Hypothalamus (tissue), 51 donors: ENCODE measurements at places on chromosomes 11 and 22.

DNA sequence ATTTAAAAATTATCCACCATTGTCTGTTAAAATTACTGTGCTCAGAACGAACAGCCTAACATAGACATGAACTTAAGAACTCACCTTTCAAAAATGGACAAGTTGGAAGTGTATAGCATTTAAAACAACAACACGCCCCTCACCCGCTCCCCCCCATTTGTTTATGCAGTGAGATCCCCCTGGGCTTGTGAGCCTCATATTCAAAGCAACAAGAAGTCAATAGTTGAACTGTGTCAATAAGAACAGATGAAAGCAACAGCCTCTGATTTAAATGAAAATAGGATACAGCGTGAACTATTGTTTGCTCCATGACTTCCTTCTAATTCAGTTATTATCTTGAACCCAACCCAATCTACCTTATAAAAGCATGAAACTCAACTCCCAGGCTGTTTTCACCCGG lies 314.2 kb downstream of the BLID start:
- DNase-seq = no peak

DNA sequence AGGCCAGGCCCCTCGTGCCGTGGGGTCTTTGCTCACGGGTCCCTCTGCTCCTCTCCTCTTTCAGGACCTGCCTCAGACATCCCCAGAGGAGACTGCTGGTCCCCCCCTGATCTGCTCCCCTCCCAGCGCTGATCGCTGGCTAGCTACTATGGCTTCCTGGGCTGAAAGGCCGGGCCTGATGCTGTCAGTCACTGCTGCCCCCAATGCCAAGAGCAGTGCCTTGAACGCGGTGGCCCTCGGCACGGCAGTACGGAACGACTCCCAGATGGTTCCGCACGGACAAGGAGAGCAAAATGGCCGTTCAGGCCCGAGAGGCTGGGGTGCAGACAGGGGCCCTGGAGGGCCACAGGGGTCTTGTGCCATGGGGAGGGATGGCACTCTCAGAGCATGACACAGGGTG lies 21.5 kb downstream of the SULT4A1 start:
- no peak for DNase-seq

- DNase-seq = no peak
Measured at GRCh38 chr11:128874427-128874826, 7.3 kb upstream of the KCNJ1 start.

DNA sequence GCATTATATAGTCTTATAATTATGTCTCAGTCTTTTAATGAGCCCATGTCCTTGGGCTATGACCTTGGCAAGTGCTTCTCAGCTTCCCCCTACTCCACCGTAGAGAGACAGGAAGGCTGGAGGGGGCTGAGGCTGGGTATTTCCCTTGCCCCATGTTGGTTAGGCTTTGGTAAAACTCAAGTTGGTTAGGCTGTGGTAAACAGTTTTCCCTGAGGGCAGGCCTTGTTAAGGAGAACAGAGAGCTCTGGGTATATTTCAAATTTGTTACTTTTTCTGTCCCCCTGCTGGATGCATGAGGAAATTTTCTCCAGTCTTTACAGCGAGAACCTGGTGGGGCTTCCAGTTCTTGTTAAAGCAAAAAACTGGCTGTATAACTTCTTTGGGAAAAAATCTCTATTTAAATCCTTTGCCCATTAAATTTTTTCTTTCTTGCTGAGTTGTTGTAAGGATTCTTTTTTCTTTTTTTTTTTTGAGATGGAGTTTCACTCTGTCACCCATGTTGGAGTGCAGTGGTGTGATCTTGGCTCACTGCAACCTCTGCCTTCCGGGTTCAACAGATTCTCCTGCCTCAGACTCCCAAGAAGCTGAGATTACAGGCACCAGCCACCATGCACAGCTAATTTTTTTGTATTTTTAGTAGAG lies 12.2 kb upstream of the DCHS1 start:
- no peak for DNase-seq

DNA sequence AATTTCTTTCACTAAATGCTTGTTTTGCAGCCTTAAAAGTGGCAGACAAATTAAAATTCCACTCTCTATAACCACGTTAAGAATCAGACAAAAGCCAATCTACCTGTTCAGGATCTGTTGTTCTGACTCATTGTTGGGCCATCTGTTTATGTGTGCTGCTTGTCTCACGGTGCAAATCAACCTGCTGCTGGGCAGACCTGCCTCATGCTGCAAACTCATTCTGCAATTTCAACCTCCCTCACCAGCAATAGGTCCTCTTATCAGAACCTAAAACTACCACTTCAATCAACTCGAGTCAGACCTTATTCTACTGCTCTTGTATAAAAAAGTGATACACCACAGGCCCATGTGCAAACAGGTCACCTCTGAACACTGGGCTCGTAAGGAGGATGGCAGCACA lies 75.1 kb downstream of the LARGE2 start:
- DNase-seq = no peak

- no peak for DNase-seq
Measured at GRCh38 chr11:11620173-11620920, 1.5 kb downstream of the GALNT18 start.

- no peak for DNase-seq
Measured at GRCh38 chr22:46509416-46510089, 27.9 kb downstream of the CELSR1 start.

GRCh38 chr11:59273373-59273841 lies 60.7 kb upstream of the MPEG1 start:
- no peak for DNase-seq

- no peak for DNase-seq
Measured at GRCh38 chr11:76579056-76579751, 91.3 kb downstream of the LRRC32 start.

DNA sequence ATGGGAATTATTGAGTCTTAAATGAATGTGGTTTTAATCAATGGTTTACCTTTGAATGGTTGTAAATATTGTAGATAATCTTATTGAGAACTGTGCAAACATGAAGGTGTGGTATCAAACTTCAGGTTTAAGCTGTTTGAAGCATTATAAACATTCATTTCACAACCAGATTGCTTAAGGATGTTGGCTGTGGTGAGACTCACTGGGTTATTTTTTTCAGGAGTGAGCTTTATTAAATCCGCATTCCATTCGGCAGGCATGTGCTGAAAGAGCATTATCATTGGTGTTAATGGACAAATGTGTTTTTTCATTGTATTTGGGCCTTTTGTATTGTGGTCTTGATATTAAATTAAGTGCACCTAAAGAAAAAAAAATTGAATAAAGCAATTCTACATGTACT lies 9.7 kb downstream of the MMP3 start:
- DNase-seq = no peak

DNA sequence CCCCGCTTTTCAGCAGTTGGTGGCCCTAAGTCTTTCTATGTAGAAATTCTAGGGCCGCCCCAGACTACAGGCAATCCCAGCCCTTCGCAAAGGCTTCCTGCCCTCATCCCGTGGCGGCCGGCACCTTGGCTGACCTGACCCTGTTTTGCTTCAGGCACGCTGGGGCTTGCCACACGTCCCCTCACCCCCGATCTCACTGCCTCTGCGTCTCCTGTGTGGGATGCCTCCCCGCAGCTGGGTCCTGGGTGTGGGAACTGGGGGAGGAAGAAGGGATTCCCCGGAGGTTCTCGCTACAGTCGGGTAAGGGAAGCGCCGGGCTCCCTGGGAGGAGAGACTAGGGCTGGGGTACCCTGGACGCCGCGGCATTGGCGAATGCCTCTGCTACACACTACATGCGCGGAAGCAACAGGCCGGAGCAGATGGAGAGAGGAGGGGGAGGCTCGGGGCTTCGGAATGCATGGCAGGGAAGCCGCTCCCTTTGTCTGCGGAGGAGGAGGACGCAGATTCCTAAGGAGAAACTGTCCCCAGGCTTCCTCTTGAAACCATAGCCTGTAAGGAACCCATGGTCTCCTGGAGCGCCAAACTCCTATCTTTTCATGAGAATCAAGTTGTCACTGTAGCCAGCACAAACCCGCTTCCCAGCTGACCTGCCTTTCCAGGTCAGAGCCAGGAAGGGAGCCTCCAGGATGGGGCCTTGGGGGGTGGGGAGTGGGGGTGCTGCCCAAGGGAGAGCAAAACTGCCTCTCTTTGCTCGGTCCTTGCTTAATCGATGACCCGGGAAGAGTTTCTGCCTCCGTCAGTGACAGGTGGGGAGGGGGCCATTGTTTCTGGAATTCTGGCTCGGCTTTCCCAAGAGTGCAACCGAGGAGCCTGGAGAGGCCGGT lies 1.4 kb downstream of the DTX4 start:
- DNase-seq = peak; percentile 40

DNA sequence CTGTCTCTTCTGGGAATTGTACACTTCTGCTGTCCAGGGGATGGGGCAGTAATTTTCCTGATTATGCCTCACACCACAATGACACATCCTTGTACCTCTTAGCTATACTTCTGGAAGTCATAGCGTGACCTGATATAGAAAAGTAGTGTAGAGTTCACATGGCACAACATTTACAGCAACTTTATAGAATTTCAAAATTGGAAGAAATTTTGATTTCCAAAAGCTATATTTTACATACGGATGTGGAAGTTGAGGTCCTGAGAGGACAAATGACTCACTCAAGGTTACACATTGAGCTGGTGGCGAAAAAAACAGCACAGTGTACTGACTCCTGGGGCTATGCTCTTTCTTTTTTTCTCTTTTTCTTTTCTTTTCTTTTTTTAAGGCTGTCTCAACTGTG lies 6.3 kb upstream of the CYP2R1 start:
- DNase-seq = no peak

- DNase-seq = no peak
Measured at GRCh38 chr11:83158965-83159901, 2.3 kb downstream of the PCF11 start.

DNA sequence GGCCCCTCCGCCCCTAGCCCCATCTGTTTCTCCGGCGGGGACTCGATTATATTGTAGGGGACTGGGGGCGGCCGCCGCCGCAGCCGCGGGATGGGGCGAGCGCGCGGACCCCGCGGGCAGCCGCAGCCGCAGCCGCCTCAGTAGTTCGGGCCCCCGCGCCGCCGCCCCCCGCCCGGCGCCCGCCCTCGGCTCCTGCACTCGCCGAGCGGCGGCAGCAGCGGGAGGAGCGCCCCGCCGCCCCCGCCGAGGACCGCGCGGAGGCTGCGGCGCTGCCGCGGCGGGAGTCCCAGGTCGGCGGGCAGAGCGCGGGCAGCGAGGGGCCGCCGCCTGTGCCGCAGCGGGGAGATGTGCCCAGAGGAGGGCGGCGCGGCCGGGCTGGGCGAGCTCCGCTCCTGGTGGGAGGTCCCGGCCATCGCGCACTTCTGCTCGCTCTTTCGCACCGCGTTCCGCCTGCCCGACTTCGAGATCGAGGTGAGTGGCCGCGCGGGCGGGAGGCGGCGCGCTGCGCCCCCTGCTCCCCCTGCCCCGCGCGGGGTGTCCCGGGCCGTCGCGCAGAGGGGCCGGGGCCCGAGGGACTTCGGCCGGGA lies at the start of gene CECR2:
TSS of gene CECR2 (plus strand) at position 22 of the 587 bp plus-strand sequence. CDS start at position 346, 324 bp downstream.
- no peak for DNase-seq

- DNase-seq = peak; percentile 70
Measured at GRCh38 chr11:33987975-33988580, 63.5 kb upstream of the CAPRIN1 start.

DNA sequence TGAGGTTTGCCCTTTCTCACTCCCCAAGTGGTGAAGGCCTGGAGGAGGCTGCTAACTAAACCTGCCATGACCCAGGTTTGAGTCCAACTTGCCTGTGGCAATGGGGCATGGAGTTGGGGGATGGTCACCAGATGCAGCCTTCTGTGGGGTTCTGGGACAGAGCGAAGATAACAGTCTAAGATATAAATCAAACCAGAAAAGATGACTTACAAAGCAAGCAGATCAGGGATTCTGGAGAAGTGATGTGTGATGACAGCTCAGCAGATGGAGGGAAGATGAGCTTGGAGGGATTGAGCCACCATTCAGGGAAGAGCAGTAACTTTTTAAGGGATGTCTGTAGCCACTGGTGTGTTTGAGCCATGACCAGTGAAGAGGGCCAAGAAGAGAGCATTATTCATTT lies 63.6 kb downstream of the MTNR1B start:
- no peak for DNase-seq

DNA sequence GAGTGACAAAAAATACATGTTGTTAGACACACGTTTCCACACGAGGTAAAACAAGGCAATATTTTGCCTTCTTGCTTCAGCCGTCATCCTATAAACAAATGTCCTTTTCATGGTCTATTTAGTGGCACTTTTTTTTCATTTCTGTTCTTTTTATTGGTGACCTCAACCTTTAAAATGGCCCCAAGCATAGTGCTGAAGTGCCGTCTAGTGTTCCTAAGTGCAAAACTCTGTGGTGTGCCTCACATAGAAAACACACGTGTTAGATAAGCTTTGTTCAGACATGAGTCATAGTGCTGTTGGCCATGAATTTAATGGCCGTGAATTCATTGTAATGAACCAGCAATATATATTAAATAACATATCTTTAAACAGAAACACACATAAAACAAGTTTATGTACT lies 15.6 kb downstream of the OVCH2 start:
- no peak for DNase-seq

DNA sequence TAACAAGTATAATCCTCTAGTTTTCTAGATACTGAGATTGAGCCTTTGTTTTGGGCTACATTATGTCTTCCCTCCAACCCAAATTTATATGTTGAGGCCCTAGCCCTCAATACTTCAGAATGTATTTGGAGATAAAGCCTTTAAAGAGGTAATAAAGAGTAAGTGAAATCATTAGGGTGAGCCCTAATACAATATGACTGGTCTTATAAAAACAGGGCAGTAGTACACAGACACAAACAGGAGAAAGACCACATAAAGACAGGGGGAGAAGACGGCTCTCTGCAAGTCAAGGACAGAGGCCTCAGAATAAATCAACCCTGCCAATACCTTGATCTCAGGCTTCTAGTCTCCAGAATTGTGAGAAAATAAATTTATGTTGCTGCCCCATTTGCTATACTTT lies 6.3 kb downstream of the OR10V1 start:
- no peak for DNase-seq

GRCh38 chr11:1129611-1130160 lies 28.1 kb upstream of the MUC5AC start:
- DNase-seq = no peak

DNA sequence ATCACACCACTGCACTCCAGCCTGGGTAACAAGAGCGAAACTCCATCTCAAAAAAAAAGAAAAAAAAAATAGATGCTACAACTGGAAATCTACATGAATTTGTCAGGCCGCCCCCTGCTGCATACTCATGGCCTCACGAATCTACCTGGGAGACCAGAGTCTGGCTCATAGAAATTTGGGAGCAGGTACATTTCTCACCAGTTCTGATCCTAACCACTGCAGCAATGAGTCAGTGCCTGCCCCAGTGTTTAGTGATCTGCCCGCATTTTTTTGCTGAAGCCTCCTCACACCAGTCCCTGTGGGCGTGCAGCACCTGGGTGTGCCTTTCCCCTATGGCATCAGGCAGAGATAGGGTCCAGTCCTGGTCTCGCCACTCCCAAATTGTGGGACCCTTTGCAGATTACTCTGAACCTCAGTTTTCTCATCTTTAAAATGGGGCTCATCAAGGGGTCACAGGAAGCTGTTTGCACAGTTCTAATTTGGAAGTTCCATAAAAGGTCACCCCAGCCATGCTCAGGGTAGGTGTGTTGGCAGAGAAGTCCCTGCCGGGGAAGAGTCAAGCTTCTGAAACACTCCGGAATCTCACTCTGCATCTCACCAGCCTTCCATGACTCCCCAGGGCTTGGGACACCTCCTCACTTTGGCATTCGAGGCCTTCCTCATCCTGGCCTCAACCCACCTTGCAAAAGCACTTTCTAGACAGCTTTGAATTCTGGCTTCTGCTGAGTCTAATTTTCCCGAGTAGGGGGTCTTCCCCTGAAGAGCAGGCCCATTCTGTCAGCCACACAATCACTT lies 39.3 kb upstream of the LINC01488 start:
- no peak for DNase-seq

GRCh38 chr11:62410972-62411371 lies 7.9 kb upstream of the SCGB1A1 start:
- DNase-seq = no peak

GRCh38 chr11:16926883-16927626 lies 87.2 kb downstream of the PLEKHA7 start:
- DNase-seq = no peak
